ENCODE measurements at places on chromosomes 2 and 18.

GRCh38 chr2:159088906-159089305 is 120.5 kb downstream of the TANC1 start:
- no peak for DNase-seq

- no peak for DNase-seq
Measured at GRCh38 chr2:14451312-14451711, 181.2 kb upstream of the LRATD1 start.

DNA sequence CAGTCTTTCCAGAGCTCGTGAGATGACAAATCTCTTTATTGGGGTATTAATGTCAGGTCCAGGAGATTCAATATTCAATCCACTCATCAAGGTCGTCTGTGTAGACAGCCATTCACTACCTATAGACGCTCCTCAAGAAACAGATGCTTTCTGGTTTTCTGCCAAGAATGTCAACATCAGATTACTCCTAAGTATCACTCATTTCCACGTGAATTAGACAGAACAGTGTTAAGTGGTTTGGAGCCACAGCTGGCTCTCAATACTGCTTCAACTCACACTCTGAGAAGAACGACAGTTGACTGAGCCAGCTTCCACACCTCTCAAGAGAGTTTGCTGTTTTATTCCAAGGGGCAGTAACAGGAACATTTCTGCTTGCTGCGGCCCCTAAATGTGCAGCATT is 113.5 kb upstream of the NEDD4L start:
- DNase-seq = no peak

GRCh38 chr2:231113489-231113888 is 11.4 kb downstream of the HTR2B start:
- no peak for DNase-seq

- no peak for DNase-seq
Measured at GRCh38 chr2:33526132-33526531, 49.7 kb downstream of the RASGRP3 start.

DNA sequence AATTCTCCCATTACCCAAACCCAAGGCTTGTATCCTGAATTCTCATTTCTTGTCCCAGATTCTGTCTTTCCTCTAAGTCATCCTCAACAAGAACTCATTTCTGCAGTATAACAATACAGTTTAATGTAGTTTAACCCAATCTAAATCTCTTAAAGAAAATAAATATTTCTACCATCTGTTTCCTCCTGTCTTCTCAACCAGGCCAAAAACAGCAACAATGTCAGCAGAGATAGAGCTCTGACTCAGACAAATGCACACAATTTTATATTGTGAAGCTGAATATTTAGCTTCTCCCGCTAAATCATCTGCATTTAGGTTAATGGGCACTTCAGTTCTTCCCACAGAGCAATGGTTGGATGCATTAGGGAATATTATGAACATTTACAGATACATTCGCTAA is 35.7 kb upstream of the KYNU start:
- DNase-seq = no peak

DNA sequence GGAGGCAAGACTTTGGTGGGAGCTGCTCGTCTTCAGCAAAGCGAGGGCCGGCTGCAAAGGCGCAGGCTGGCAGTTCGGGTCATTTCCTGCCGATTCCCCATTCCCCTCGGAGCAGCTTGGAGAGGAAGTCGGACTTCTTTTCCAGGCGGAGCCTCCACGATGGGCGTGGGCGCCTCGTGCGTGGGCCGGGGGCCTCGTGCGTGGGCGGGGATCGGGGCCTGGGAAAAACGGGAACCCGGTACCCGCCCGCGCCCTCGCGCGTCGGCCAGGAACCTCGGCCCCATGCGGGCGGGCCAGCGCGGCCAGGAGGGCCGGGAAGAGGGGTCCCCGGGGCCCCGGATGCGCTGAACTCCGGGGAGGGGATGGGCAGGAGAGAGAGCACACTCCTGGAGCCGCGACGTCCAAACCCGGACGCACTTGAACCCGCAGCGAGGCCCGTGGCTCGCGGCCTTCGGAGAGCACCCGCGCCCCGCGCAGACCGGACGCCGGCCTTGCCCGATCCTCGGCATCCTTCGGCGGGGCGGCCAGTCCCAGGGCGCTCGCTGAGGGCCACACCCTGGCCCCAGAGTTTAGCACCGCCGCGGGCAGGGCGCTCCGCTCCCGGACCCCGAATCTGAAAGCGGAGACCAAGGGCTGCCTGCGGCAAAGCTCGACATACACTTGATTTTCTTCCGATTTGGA is 368.4 kb downstream of the MTX2 start:
- peak; percentile 13 for DNase-seq

GRCh38 chr2:188984065-188984491 is 9.9 kb downstream of the COL3A1 start:
- DNase-seq = no peak

DNA sequence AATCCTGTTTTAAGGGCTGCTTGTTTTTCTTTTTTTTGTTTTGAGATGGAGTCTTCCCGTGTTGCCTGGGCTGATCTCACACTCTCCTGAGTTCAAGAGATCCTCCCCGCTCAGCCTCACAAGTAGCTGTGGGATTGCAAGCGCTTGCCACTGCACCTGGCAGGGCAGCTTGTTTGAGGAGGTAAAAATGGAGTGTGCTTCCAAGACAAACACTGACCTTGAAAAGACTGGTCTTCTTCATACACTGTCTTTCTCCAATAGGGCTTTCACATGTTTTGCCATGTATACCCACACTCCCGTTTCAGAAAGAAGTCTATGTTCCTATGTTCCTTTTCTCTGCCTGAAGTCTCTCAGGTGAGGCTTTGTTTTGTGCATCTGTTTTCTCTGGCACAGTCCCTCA is 32.6 kb upstream of the LDAH start:
- DNase-seq = no peak

GRCh38 chr2:195406886-195407603 is 250.0 kb upstream of the SLC39A10 start:
- DNase-seq = no peak

DNA sequence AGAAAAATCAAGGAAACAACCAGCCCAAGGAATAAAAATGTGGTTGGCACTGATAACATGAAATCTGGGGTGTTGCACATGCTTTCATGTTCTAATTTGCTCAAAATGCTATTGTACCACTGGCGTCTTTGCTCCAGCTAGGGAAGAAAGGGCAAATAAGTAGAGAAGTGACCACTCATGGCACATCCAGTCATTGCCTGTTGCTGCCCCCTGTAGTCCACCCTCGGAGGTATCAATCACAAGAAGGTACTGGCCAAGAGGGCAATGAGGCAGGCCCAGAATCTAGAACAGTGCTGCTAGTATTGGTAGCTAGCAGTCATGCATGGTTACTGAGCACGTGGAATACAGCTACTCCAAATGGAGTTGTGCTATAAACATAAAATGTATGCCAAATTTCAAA is 213.4 kb downstream of the CDCA7 start:
- no peak for DNase-seq

GRCh38 chr2:177799531-177799930 is 273.0 kb downstream of the PDE11A start:
- no peak for DNase-seq

DNA sequence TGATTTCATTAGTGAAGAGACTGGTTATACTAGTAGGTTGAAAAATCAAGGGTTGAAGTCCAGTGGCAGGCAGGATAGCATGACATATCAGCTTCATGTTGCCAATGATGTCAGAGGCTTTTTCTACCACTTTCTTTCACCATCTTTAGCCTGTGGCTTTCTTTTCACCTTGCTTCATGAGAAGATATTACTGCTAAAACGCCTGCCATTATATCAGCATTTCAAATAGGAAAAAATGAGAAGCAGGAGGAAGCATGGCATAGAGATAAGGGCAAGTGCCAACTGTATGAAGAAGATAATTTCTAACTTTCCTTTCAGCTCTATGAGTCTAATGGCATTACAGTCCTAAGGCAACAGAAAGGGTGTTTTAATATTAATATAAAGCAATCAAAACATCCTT is 270.2 kb upstream of the SYT4 start:
- no peak for DNase-seq

GRCh38 chr2:47300609-47301276 is 102.2 kb upstream of the MSH2 start:
- DNase-seq = no peak

DNA sequence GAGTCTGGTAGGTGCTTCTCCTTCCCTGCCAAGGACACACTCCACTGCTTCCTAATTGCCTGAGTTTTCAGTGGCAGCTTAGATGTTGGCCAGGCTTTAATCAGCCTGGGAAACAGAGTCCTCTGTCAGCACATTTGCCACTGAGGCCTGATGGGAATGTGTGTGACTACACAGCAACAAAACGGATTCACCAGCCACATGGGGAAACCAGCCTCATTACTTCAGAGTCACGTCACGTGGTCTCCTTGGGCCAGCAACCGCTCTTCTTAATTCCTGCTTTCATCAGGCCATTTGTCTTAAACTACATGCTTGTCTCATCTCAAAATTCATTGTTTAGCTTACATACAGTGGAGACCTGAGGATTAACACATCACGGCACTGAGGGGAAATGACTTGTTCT is 93.9 kb upstream of the LTBP1 start:
- no peak for DNase-seq

GRCh38 chr2:85699325-85699724 is 5.2 kb downstream of the GNLY start:
- DNase-seq = no peak

- DNase-seq = no peak
Measured at GRCh38 chr18:48757367-48757766, 193.4 kb downstream of the SMAD7 start.

DNA sequence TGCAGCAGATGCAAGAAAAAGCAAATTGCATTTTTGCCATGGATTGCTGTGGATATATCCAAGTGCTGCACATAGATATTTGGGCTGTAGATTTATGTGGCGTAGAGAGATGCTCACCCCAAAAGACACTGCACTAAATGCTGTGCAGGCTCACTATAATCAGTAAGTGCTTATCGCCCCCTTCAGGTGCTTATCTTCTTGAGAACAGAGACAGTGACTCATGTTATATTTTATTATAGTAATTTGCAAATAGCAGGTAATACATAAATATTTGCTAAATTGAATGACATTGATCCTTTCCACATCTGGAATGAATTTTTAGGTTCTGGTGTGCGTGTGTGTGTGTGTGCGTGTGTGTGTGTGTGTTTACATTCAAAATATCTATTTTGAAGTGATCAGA is 36.8 kb upstream of the PLEKHM3 start:
- no peak for DNase-seq

- DNase-seq = no peak
Measured at GRCh38 chr2:145984580-145984979, 1464.7 kb upstream of the ZEB2 start.

- no peak for DNase-seq
Measured at GRCh38 chr2:81158505-81158904, 854.0 kb upstream of the LRRTM1 start.

- peak; percentile 34 for DNase-seq
Measured at GRCh38 chr2:174682007-174682577, 82.2 kb downstream of the CHRNA1 start.

DNA sequence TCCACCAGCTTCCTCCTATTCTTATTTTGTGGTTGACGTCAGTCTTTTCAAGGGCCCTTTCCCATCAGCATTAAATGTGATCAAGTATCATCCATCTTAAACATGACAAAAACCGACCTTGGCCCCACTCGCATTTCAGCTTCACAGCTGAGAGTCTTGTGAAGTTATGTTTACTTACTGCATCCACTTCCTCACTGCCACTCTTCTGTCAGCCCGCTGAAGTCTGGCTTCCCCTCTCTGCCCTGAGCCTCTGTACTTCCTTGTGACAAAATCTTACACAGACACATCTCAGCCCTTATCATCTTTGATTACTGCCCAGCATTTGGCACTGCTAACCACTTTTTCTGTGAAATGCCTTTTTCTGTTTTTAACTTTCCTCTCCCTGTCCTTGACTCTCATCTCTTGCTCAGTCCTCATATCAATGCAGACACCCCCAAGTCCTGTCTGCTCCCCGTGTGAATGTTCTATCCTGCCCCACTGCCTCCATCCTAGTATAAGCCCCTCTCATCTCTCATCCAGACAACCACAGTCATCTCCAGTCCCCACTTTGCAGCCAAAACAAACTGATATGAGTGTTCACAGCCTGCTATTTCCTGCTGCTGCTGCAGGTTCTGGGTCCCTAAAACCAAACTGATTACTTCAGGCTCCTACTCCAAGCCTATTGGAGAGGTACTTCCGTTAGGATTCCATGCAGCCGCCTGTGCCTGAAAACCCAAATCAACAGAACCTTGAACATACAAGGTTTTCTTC is 31.4 kb downstream of the FOSL2 start:
- DNase-seq = no peak

GRCh38 chr2:206424134-206424533 is 19.2 kb upstream of the ADAM23 start:
- no peak for DNase-seq

DNA sequence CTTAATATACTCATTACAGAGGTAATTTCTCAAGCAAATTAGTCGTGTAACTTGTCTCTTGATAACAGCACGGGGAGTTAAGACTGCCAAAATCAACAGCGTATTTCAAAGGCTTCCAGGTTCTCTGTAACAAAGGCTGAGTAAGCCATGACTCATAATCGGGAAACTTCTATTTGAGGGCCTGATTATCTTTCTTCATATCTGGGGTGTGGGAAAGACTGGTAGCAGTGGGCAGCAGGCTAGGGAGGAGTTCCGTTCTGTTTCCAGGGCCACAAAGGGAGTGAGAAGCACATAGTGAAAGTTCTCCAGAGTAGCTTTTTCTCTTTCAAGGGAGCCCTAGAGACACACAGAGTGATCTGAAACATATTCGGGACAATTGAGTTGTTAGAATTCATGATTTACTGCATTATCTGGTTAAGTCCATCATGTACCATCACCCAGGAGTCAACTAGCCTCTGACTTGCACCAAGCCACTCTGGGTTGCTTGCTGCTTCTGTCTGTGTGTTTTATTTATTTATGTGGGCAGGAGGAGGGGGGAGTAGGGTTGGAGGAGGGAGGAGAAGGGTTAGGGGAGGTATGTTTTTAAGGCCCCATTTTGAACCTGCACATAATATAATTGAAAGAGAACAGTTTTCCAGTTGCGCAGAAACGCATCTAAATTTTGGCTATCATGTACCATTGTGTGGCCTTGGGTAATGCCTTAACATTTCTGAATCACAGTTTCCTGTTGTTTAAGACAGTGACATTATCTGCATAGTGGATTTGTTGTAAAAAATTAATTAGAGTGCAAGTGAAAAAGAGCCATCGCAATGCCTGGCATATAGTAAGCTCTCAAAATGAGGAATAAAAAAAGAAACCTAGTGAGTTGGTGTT is 80.5 kb upstream of the ITPRID2 start:
- DNase-seq = no peak

DNA sequence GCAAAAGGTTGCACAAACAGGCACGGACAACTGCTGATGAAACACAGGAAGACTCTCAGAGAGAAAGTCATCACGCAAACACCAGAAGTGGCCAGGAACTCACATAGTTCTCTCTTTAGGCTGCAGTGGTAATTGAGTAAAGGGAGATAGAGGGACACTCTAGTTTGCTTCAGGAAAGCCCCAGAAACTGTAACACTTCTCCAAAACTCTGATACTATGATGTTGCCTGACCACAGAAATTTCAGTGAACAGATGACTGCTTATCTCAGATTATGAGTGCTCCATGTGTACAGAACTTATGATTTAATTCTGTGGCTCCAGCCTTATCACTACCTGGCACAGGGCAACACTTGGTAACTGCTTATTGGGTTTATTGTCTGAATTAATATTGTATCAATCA is 311.5 kb upstream of the GYPC start:
- DNase-seq = no peak

GRCh38 chr18:77065221-77065981 is 67.2 kb downstream of the MBP start:
- no peak for DNase-seq

GRCh38 chr18:74945774-74946545 is 263.0 kb downstream of the PTGR3 start:
- no peak for DNase-seq

GRCh38 chr2:29808321-29808720 is 113.1 kb downstream of the ALK start:
- DNase-seq = no peak

- no peak for DNase-seq
Measured at GRCh38 chr2:114926303-114926702, 483.9 kb downstream of the DPP10 start.

Data from activated gamma-delta T cell (primary cell).